Natural killer cell (primary cell): ENCODE measurements at places on chromosomes 6 and 20.

DNA sequence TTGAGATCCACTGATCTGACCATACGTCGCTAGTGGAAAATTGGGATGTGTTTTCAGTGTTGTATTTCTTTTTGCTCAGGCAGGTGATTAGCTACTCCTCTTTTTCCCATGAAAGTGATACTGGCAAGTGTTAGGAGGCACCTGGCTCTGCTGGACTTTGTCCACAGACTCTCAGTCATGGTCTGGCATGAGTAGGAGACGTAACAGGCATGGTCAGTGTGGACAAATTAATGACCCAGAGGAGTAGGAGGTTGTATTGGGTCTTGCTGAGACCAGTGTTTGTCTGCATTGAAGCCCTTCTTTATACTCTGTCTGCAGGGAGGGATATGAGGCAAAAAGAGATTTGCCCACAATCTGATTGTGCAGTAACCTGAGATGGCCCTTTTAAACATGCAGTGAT lies 178.7 kb downstream of the DTNBP1 start:
- peaks cover 19% of the 10 kb centered on the region for H3K36me3 ChIP-seq
- H3K4me1 ChIP-seq, result peaks cover 4% of the 10 kb centered on the region
- no peaks in the 10 kb centered on the region for H3K27me3 ChIP-seq

DNA sequence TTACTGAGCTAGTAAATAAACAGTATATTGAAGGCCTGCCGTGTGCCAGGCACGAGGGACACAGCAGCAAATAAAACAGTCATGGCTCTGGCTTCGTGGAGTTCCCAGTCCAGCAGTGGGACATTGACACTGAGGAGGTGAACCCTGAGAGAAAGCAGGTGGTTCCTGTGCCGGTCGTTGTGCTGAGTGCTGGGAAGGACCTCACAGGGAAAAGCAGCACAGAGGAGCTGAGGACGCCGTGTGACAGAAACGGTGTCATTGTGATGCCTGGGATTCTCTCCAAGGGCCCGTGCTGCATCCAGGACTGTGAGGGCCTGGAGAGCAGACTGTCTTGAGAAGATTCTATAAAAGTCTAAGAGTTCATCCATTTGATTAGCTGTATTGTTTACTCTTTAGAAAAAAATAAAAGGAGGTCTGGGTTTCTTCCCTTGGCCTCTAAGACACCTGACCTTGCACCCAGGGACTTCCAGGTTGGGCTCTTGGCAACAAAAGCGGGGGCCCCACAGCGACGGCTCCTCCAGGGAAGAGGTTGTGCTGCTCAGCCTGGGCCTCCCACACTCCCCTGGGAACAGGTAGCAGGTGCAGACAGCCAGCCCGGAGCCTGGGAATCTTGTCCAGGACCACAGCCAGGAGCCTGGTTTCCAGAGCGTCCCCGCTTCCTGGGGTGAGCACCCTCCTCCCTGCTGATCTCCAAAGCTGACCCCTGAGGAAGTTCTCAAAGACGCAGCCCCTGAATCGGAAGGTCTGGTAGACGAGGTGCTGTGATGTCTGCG lies 251.2 kb upstream of the PMEPA1 start:
- no peak overlapping the region for H3K27ac ChIP-seq
- no peaks in the 10 kb centered on the region for H3K4me1 ChIP-seq
- no peak overlapping the region for H3K4me3 ChIP-seq
- no peaks in the 10 kb centered on the region for H3K36me3 ChIP-seq

GRCh38 chr6:86128130-86128814 lies 485.6 kb upstream of the SYNCRIP start:
- no peak overlapping the region for H3K27ac ChIP-seq
- H3K4me1 ChIP-seq, result no peaks in the 10 kb centered on the region
- H3K27me3 ChIP-seq, result no peaks in the 10 kb centered on the region

DNA sequence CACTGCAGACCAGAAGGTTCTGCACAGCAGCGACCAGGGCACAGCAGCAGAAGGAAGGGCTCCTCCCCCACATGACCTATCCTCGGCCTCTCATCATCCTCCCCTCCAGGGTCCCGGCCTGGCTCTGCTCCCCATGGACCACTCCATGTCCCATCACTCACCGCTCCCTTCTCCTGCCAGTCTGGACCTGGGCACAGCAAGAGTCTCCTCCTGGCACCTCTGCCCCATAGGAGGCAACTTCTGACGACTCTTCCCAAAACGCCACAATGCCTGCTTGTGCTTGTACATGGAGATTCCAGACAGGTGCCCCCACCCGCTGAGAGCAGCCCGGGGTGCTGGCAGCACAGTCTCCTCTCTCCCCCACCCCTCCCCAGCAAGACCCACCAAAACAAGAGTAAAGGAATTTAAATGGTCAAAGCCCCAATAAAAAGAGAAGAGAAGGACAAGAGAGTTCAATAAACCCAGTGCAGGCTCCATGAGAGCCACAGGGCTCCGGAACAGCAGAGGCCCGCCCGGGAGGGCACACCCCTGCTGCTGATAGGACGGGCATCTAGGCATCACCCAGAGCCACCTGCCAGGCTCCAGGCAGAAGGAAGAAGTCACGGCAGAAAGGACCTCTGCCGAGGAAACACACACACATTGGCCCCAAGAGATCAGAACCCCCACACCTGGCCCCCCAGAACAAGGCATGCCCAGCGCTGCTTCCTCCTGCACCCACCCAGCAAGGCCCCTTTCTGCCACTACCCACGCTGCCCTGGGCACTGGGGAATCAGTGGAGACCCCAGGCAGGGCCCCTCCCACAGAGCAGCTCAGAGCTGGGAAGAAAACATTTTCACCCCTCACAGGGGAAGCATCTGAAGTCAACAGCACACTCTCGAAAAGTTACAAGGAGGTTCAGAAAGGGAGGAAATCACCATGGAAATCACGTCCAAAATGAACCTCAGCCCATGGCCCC lies 15.2 kb downstream of the TAF4 start:
- peaks cover 15% of the 10 kb centered on the region for H3K4me1 ChIP-seq
- H3K4me3 ChIP-seq, result no peak overlapping the region
- no peak for DNase-seq
- H3K27me3 ChIP-seq, result no peaks in the 10 kb centered on the region
- no peaks in the 10 kb centered on the region for H3K36me3 ChIP-seq
- no peak overlapping the region for H3K27ac ChIP-seq
